GM20000 (cell line): ENCODE measurements at places on chromosomes 5 and 9.

- DNase-seq, result no peak
These were observed 340.0 kb upstream of the PIK3R1 start for GRCh38 chr5:67875601-67876000.

DNA sequence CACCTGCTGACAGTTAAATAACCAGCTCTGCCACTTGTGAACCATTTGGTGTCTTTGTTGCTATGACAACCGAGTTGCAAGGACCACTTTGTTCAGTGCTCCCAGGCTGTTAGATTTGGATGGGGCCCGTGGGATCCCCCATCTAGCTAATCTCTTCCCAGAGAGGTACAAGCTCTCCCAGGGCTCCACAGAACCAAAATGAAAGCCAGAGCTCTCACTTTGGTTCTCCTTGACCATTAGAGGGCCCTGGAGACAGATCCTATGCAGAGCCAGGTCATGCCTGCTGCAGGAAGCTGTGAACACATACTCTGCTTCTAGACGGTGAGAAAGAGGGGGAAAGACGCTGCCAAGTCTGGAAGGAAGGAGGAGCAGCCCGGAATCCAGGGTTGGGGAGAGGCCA is 224.6 kb downstream of the GABBR2 start:
- DNase-seq, result no peak

- DNase-seq, result no peak
These were observed 5.3 kb upstream of the UBLCP1 start for GRCh38 chr5:159257629-159258283.

DNA sequence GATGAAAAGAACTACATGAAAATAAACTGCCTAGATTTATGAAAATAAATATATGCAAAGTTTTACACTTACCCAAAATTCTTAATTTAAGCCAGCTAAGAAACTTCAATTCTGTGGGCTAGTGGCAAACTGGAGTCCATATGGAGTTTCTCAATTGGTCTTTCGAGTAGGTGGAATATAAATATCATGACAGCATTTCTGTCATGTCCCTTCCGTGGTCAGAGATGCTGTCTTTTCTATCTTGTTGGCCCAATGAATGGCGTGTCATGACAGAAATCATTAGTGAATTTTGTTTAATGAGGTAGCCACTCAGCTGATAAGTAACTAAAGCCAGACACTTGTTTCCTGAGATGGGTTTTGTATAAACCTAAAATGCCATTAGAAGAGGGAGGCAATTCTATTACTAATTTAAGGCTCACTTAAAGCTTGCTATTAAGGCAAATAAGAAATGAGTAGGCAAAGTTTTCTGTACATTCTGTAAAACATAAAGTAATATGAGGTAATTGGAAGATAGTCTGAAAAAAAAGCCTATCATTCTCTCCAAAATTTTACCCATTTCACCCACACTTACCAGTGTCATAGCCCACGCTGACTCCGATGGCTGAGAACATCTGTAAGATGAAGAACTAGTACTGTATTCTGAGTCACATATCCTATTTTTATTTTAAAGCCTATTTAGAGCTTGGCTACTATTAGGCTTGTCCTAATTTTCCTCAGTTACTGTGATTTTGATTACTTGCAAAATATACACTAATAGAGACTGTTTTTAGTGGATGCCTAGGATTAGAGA is 419.3 kb upstream of the MEF2C start:
- no peak for DNase-seq

DNA sequence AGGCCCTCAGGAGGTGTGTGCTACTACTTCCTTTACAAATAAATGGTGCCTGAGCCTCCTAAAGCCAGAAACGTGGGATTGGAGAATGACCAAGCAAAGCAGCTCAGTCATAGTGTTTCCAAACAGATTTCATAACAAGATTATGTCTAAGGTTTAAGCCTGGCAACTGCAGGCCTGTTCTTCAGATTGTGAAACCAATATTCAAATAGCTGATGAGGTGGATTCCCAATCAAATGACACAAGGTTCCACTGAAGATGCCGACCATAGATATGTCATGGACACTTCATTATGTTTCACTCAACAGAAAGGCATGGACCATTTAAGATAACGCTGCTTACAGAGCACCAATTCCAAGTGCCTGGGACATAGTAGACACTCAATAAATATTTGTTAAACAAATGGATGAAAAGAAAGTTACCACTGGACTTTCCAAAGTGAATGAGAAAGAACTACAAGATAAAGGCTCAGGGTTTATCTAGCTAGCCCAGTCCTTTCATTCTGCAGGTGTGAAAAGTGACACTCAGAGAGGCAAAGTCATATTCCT is 189.5 kb downstream of the ACTL7B start:
- no peak for DNase-seq

DNA sequence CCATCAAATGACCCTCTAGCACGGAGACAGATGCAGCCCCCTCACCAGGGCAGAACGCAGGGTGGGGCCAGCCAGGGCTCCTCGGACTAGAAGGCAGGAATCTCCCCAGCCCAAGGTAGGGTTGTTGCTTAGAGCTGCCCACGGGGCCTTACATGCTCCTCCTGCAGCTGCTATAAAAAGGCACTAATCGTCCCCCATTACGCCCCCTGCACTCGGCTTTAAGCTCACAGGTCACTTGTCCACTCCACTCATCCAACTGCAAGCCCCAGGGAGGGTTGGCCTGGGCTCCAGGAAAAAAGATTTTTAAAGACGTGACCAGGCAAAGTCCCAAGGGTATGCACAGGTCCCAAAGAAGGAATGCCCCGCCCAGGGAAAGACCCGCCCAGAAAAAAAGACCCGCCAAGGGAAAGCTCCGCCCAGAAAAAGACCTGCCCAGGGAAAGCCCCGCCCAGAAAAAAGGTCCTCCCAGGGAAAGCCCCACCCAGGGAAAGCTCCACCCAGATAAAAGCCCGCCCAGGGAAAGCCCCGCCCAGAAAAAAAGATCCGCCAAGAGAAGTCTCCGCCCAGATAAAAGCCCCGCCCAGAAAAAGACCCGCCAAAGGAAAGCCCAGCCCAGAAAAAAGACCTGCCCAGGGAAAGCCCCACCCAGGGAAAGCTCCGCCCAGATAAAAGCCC is 11.1 kb downstream of the GRIN1 start:
- peak; percentile 94 for DNase-seq

GRCh38 chr9:14869671-14870070 is 40.6 kb downstream of the FREM1 start:
- DNase-seq, result no peak

- no peak for DNase-seq
These were observed 247.5 kb upstream of the RPS23 start for GRCh38 chr5:82525626-82526025.

GRCh38 chr5:23840083-23840482 is 332.7 kb downstream of the PRDM9 start:
- DNase-seq, result no peak

GRCh38 chr9:73173557-73174329 is 22.1 kb downstream of the ANXA1 start:
- no peak for DNase-seq

- DNase-seq, result no peak
These were observed 39.8 kb upstream of the ALDH1B1 start for GRCh38 chr9:38352530-38353328.

DNA sequence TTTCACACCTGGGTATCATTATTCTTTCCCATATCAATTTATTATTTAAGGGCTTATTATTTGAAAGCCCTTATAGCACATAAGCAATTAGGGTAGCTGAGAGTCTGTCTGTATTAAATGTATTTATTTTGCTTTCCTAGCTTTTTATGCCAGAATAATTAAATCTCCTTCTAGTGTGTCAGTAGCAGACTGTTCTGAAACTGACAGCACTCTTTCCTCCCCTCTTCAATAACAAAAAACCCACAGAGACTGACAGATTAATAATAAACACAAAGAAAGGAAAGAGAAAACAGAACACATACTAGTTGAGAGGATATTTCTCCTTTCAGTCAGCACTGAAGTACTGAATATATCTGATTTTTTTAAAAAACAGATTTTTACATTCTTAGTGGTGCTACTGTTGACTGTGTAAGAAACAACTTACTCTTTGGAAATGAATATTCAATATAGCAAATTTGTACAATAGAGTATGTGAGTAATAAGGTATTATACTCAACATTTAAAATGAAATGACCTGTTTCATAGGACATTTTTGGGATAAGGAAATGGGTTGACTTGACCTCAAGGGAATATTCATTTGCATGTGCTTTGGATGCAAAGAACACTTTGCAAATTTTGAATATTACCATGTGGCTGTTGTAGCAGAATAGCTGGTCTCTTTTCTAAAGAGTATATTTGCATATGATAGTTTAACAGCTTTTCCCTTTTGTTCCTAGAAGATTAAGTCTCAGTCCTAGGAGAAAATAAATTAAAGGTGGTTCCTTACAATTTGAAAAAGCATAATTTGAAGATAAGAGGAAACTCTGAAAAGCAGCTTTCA is 208.3 kb downstream of the SPATA31D1 start:
- no peak for DNase-seq

DNA sequence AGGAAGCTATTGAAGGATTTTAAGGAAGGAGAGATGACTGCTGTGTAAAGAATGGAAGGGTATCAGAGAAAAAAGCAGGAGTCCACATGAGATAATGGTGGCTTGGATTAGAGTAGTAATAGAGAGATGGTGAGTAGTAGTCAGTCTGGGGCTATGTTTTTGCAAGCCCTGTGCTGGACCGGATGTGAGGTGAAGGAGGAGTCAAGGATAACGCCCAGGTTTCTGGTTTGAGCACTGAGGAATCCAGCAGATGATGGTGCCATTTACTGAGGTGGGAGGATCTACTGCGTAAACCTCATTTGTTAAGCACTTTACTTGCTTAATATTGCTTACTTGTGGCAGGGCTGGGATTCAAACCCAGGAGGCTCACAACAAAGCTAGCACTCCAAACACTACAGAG is 1.1 kb downstream of the TIGD6 start:
- no peak for DNase-seq

GRCh38 chr5:61649231-61649630 is 317.2 kb downstream of the ZSWIM6 start:
- no peak for DNase-seq

- no peak for DNase-seq
These were observed 139.2 kb upstream of the PALM2AKAP2 start for GRCh38 chr9:109640580-109641371.

GRCh38 chr9:109274884-109275730 is 45.8 kb downstream of the EPB41L4B start:
- no peak for DNase-seq

DNA sequence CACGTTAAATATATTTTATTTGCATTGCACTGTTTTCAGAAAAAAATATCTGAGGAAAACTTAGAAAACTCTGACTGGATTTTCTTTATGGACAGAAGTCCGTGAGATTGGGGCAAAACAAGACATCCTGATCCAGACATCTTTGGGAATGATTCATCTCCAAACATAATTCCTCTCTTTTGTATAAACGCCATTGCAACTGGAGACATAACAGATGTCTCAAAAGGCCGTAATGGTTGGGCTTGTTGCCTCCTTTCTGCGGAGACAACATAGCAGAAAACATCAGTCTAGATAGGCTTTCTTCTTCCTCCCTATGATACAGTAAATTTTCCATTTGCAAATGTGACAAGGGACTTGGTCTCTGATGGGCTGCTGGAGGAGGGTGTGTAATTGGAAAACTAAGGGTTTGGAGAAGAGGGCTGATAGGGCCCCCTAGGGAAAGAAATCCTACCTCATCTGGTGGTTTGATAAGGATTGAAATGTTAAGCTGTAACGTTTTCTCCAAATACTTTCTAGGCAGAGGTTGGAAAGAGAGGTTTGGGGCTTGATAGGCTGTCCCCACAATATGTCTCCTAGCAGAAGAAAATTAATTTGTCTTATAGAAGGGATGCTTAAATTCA is 631.5 kb upstream of the ST8SIA4 start:
- no peak for DNase-seq

- no peak for DNase-seq
These were observed 569.6 kb upstream of the BRINP1 start for GRCh38 chr9:119938871-119939270.

DNA sequence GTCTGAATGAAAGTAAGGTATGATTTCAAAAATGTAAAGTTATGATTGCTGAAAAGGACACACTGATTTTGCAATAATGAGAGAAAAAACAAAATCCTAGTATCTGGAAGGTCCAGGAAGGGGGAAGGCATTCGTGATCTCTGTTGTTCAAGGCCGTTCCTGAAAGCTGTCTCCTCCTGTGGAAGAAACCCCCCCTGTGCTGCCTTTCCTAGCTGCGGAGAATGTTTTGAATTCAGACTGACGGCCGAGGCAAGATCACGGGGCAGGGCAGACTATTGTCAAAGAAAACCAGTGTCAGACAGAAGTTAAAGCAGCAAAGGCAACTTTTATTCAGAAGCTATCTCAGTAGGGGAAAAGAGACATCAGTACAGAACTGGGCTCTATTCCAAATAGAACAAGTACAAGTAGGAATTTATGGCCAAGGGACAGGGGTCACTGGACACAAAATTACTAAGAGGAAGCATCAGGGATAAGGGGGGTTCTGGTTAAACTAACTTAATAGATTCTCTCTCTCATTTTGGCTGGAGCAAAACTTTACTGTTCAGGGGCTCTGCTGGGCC is 61.9 kb upstream of the IGFBPL1 start:
- DNase-seq, result no peak

DNA sequence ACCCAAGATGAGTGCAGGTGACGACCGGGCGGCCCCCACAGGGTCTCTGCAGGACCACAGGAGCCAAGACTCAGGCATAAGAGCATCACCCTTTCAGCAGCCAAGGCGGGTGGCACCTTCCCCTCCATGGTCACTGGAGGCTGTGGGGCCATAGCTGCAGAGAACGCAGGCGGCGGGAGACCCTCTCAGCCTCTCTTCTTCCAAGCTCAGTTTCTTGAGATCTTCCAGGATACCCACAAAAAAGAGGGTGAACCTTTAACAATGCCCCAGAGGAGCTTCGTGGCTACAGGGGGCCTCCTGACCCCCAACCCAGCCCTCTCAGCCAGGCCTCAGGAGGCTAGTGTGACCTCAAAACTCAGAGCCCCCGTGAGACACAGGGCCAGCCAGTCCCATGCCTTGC is 5.8 kb upstream of the TBC1D9B start:
- no peak for DNase-seq
